Left cardiac atrium (tissue), 4 donors: ENCODE measurements at places on chromosomes 2 and 18. TPM values are rescaled to one million over a fixed set of nuclear protein-coding genes. Genes with fewer than 3 reads are reported as not detected.

TTN gene
- 1,612 TPM for total RNA-seq

AP1S3 gene
- 1.0 TPM for total RNA-seq

GCKR gene
- total RNA-seq, result 1.1 TPM

DNA sequence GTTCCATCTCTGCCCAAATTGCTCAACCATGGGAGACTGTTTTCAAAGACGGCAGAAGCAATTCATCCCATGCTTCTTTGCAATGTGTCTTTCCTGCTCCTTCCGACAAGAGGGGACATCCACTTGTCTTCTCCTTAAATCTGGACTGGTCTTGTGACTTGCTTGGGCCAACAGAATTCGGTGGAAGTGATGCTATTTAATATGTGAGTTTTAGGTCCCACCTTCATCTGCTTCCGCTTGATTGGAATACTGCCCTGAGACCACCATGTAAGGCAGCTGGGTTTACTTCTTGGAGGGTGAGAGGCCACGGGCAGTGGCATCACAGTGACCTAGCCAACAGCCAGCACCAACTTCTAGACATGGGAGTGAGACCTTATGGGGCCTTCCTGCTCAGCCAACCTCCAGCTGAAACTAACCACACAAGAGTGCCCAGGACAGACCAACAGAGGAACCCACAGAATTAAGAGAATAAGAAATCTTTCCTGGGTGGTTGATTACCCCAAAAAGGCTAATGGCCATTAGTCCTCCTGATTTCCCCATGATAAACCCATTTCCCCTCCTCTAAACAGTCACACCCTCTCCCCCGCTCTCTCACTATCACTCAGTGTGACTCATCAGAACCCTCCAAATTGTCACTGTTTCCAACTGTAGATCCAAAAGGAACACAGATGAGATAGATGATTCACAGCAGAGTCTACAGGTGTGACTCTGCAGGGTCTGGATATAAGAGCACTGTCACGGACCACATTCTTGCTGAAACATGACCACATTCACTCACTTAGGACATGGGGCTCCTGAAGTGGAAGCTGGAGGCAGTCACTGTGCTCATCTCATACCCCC lies 16.2 kb upstream of the RHOB start:
- no peak for DNase-seq

CD302 gene
- 31.4 TPM for total RNA-seq

GRCh38 chr2:39408351-39409136 lies 28.5 kb downstream of the MAP4K3 start:
- no peak for DNase-seq
